HEK293T (cell line): ENCODE measurements at places on chromosomes 11 and 22.

GRCh38 chr11:2674658-2675131 lies 25.1 kb downstream of the KCNQ1OT1 start:
- no peak for DNase-seq

GRCh38 chr11:10641177-10641911 lies 52.2 kb downstream of the IRAG1 start:
- no peak for DNase-seq

- DNase-seq = no peak
Observed at GRCh38 chr11:93526346-93526633, 16.9 kb downstream of the SMCO4 start.

GRCh38 chr11:107593951-107594350 lies 3.0 kb downstream of the ELMOD1 start:
- peak; percentile 12 for DNase-seq

DNA sequence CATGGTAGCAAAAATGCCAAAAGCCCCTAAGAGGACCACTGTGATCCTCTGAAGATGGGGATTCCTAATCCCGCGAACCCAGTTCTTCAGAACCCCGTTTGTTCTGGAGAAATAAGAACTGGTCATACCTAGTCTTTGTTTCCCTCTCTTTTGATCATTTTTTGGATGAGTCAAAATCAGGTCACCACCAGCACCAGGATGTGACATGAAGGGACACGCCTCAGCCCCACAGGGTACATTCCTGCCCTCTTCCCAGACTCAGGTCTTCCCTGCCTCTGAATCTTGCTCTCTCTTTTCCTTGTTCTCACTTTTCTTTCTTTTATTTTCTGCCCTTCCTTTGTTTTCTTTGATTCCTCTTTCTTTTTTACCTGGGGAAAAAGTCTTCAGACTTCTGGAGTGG lies 14.6 kb upstream of the ANO1 start:
- no peak for DNase-seq

DNA sequence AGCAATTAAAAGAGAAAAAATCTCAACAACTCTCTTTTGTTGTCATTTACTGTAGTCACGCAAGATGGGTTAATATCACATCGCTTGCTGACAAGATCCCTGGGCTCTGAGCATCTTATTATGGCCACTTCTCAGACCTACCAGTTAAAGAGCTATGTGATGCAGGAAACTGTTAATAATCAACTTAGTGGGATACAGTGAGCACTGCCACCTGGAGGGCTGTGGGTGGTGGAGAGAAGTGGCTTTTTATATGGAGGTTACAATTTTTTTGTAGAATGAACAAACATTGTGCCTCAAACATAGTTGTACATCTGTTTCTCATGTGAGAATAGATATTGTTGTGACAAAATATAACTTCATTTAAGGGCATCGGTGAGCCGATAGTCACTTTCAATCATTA lies 181.0 kb downstream of the TENM4 start:
- no peak for DNase-seq
